Breast epithelium (tissue), 4 donors: ENCODE measurements at places on chromosomes 5 and 9. TPM values are rescaled to one million over a fixed set of nuclear protein-coding genes. Genes with fewer than 3 reads are reported as not detected.

GRCh38 chr9:16501726-16502125 lies 368.7 kb downstream of the BNC2 start:
- no peaks in the 10 kb centered on the region for H3K36me3 ChIP-seq
- DNase-seq, result no peak
- no peaks in the 10 kb centered on the region for H3K27me3 ChIP-seq
- H3K27ac ChIP-seq, result no peak overlapping the region

GRCh38 chr5:131953969-131954368 lies 8.5 kb upstream of the MEIKIN start:
- no peak overlapping the region for H3K27ac ChIP-seq
- H3K36me3 ChIP-seq, result no peaks in the 10 kb centered on the region
- no peak overlapping the region for H3K4me3 ChIP-seq
- H3K4me1 ChIP-seq, result no peaks in the 10 kb centered on the region
- H3K27me3 ChIP-seq, result no peaks in the 10 kb centered on the region
- no peak for DNase-seq

GRCh38 chr5:143453720-143454119 lies 50.2 kb upstream of the NR3C1 start:
- H3K27me3 ChIP-seq, result no peaks in the 10 kb centered on the region
- H3K4me1 ChIP-seq, result no peaks in the 10 kb centered on the region
- no peaks in the 10 kb centered on the region for H3K36me3 ChIP-seq
- no peak for DNase-seq
- no peak overlapping the region for H3K4me3 ChIP-seq
- H3K27ac ChIP-seq, result no peak overlapping the region

- H3K27ac ChIP-seq, result no peak overlapping the region
- no peaks in the 10 kb centered on the region for H3K27me3 ChIP-seq
- peaks cover 7% of the 10 kb centered on the region for H3K36me3 ChIP-seq
- no peaks in the 10 kb centered on the region for H3K4me1 ChIP-seq
- no peak overlapping the region for H3K4me3 ChIP-seq
- DNase-seq, result no peak
These were observed 118.7 kb downstream of the ZNF462 start for GRCh38 chr9:106981396-106982287.

- peak overlapping the region; percentile 81 for H3K27ac ChIP-seq
- H3K4me3 ChIP-seq, result no peak overlapping the region
- H3K4me1 ChIP-seq, result peaks cover 8% of the 10 kb centered on the region
- no peak for DNase-seq
These were observed 368 bp downstream of the SH3TC2 start for GRCh38 chr5:149062371-149063016.

GRCh38 chr5:168778536-168778935 lies 199.4 kb upstream of the PANK3 start:
- no peaks in the 10 kb centered on the region for H3K36me3 ChIP-seq
- H3K27me3 ChIP-seq, result no peaks in the 10 kb centered on the region
- H3K27ac ChIP-seq, result no peak overlapping the region
- no peak for DNase-seq

GRCh38 chr5:142281966-142282365 lies 42.9 kb downstream of the SPRY4 start:
- H3K27me3 ChIP-seq, result no peaks in the 10 kb centered on the region
- no peaks in the 10 kb centered on the region for H3K36me3 ChIP-seq
- H3K4me1 ChIP-seq, result no peaks in the 10 kb centered on the region
- H3K27ac ChIP-seq, result no peak overlapping the region
- no peak for DNase-seq

The IRX4 gene
- 2.6 TPM for total RNA-seq
